ENCODE measurements at places on chromosomes 6 and 20.

GRCh38 chr20:62553136-62553837 lies 77.5 kb upstream of the GATA5 start:
- no peak for DNase-seq

DNA sequence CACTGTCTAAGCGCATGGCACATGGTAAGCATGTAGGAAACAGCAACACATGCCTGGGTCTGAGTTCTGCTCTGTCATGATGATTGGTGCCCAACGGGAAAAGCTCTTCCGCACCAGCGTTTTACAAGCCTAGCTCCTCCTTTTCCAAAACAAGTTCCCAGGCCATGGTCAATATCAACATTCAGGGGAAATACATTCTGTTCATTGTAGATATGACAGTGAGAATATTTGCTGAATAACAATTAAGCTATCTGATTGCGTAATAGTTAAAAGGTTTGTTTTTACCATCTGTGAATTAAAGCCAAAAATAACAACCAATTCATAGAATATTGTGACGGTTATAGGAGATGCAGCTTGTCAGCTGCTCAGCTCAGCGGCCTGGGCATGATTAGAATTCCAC lies 404.3 kb upstream of the SLC35B3 start:
- no peak for DNase-seq

- no peak for DNase-seq
Measured at GRCh38 chr6:103784117-103784516, 1075.6 kb downstream of the HACE1 start.

DNA sequence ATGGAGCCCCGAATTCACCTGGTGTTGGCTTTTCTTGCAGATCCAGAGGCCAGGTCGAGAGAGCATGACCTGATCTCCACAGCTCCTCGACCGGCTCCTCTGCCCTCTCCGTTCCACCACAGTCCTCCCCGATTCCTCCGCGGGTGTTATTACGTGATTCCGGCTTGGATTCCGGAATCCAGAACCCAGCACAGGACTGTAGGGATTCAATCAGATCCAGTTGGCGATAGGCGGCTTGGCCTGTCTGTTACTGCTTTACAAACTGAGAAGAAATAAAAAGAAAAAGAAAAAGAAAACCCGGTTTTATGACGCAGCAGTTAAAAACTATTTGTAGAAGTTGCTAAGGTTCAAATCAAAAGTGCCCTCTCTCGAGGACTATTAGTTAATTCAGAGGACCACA lies 222.7 kb downstream of the EYA2 start:
- no peak for DNase-seq

DNA sequence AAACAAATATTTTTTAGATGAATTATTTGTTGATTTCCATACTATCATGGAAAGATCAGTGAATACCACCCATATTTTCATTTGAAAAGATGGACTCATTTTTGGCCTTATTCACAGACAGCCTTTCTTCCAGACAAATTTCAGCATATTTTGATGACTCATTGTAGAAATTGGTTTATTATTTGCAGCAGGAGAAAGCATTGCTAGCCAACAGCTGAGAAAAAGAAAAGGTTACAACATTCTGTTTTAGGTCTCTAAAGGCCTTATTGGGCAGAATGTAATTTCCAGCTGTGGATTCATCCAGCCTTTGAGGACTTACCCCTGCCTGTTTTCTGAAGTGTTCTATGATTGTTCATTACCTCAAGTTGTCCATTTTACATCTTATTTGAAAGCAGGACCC lies 201.9 kb downstream of the PLCB4 start:
- no peak for DNase-seq
